ENCODE measurements at places on chromosomes 16 and 17.

DNA sequence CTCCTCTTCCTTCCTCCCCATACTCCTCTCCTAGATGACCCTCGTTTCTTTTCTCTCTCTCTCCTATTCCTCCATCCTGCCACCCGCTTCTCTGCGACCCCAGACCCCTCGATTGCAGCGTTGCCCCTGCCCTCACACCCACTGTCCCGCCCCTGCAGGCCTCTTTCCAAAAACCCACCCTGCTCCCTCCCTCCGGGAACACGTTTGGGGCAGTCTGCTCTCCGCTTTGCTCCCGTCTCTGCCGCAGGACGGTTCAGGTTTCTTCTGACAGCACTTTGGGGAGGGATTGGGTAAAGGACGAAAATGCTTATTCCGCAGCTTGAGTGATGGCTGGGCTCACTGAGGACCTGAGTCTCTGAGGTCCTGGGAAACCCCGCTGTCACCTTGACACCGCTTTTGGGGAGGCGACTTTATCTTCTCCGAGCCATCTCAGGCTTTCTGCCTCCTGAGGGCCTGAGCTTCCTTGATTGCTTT lies 690 bp downstream of the NDE1 start:
- peak; percentile 79 for DNase-seq

- no peak for DNase-seq
These were observed 4.8 kb downstream of the GAA start for GRCh38 chr17:80106176-80106575.

- no peak for DNase-seq
These were observed 19.2 kb downstream of the GSDMB start for GRCh38 chr17:39899215-39899614.

DNA sequence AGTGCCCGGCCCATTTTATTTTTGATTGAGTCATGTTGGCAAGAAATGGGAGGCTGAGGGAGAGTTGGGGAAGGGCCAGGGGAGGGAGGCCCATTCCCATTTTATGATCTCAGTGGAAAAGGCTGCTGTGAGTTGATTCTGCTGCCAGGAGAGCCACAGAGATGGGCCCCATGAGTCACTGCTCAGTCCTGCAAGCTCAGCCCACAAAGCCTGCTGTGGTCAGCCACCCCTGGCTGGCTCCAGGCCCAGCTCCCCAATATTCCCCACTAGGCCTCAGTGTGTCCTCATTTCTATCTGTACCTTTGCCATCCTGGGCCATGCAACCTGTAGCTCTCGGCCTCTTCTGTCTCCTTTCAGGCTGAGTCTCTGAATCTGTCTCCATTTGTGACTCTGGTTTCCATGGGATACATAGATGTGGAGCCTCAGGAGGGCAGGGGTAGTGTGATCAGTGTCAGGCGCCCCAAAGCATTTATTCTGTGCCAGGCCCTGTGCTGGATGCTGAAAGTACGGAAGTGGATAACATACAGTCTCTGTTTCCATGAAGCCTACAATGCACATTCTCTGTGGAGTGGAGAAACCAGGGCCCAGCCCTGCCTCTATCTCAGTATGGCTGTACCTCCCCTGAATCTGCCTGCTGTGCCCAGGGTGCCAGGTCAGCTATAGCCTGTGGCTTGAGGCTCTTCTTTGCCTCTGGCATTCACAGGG lies 1.9 kb upstream of the PLEKHG4 start:
- DNase-seq: no peak

DNA sequence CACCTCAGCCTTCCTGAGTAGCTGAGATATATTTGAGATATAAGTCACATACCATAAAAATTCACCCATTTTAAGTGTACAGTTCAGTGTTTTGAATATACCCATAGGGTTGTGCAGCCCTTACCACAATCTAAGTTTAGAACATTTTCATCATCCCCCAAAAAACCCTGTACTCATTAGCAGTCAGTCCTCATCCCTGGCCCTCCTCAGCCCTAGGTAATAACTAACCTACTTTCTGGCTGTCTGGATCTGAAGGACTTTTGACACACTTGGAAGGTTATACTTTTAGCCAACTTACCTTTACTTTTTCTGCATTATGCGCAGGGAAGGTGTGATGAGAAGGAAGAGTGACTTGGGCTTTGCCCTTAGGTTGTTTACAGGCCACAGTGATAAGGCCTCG lies 4.0 kb upstream of the PLEKHG4 start:
- DNase-seq: no peak

GRCh38 chr16:75250089-75250808 lies 1.2 kb downstream of the BCAR1 start:
- no peak for DNase-seq

- no peak for DNase-seq
These were observed 17.7 kb downstream of the EFCAB5 start for GRCh38 chr17:29958947-29959657.

DNA sequence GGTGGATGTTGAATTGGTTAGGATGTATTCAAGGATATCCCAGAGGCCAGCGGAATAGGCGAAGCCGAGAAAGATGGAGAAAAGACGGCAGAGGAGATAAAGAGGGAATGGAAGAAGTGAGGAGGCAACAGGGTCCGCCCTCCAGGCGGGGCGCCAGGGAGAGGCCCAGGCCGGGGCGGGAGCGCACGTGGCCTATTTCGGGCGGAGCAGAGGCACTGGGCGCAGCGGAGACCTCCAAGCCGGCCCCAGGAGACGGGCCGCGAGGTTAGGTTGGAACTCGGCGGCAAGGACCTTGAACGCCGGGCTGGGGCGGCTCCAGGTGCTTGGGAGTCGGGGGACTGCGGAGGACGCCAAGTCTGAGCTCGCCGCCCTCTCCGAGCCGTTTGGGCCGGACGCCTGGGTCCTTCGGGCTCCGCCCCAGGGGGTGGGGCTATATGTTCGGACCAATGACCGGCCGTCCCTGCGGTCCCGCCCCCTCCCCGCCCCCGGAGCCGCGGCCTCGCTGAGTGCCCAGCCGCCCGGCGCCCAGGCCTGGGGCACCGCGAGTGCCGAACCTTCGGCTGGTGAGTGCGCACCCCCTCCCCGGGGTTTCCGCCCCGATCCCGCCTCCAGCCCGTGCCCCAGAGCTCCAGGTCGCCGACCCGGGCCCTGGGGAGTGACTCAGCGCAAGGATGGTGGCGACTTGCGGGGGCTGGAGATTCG lies at the start of gene ZNF771:
Gene ZNF771 (plus strand): TSS at position 505 of the 702 bp plus-strand sequence. CDS start 448 bp downstream, outside the sequence.
- DNase-seq: peak; percentile 98

DNA sequence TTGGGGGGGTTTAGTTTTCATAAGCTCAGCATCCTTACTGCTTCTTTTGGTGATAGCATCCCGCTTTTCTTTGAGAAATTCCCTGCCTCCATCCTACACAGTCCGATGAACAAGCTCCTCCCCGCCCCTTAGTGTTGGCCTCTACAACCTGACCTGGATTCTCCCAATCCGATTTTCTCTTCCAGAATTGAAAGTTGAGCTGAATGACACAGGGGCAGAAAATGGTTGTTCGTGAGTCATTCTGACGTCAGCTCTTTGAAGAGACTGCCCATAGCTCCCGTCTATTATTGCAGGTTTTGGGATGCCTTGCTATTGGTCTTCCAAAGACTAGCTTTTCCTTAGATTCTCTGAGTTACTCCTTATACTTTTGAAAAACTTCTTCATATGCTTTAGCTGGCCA lies 279.7 kb downstream of the SLC39A11 start:
- DNase-seq: no peak

- no peak for DNase-seq
These were observed 7.8 kb downstream of the PIGS start for GRCh38 chr17:28563475-28563874.

DNA sequence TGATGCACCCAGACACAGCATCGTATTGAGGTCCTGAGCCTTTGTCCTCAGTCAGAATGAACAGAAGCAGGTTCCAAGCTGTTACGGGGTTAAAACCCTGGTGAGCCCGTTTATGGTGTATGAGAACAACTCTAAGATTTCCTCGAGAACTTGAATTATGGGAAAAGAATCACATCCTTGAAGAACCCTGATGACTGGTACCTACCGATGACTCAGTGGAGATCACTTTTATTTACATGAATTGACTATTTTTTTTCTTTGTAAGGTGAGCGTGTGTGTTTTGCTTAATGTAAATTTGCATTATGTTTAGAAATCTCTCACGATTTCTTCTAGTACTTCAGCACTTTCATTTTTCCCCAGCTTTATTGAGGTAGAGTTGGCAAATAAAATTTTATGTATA lies 3.3 kb upstream of the KRTAP4-4 start:
- no peak for DNase-seq

DNA sequence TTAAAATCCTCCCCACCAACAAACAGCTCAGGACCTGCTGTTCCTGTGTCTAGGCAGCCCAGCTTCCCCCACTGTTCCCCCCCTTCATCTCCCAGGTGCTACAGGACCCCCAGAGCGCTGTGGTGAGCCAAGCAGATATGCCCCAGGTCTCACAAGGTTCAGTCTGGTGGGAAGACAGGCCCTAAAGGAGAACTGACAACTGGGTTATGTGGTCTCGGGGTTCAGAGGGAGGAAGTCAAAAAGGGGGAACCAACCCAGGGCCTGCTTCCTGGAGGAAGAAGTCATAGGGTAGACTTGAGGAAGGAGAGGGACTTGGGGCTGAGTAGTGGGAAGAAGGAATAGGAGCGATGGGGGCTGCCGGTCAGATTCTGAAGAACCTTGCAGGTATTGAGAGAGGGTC lies 2.6 kb downstream of the RIPOR1 start:
- DNase-seq: no peak
